ENCODE measurements at places on chromosomes 13 and 19.

DNA sequence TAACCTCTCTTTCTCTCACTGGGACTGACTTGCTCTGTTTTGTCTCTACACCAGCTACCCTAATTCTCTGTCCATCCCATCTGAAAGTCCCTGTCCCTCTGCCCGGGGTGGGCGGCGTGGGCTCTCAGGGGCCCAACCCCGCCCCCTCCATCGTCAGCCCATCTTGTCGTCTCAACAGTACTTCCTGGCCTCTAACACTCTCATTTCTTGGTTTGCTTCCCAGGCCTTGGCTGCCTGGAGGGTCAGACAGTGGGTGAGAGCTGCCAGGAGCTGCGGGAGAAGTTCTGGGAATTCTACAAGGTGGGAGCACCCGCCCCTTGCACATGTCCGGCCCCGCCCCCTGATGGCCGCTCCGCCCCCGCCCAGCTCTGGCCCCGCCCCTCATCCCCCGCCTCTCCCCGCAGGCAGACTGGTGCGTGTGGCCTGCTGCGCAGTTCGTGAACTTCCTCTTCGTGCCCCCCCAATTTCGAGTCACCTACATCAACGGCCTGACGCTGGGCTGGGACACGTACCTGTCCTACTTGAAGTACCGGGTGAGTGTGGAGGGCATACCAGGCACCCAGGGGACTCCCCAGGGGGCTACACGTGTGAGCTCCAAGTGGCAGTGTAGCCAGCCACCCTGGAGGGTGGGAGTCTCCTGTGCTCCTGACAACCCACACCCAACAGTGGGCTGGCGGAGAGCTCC, 1.7 kb downstream of the MPV17L2 start:
- DNase-seq, result no peak

- DNase-seq, result no peak
Observed at GRCh38 chr13:110808138-110808537, 94.6 kb downstream of the ING1 start.

- DNase-seq, result no peak
Observed at GRCh38 chr19:56348289-56348877, 33.7 kb upstream of the ZSCAN5A start.

DNA sequence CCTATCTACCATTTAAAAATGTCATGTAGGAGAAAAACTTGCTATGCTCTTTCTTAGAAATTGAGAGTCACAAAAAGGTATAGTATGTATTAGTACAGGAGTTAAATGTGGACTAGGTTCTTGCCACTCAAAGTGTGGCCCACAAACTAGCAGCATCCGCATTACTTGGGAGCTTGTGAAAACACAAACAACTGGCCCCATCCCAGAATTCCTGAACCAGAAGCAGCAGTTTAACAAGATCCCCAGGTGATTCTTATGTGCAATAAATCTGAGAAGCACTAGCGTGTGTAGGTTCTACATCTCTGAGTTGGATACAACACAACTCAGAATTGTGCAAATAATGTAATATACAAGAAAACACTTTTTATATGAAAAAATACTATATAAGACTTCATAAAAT, 325.9 kb downstream of the DCT start:
- no peak for DNase-seq

GRCh38 chr13:29125191-29125933, 305.2 kb downstream of the MTUS2 start:
- no peak for DNase-seq

DNA sequence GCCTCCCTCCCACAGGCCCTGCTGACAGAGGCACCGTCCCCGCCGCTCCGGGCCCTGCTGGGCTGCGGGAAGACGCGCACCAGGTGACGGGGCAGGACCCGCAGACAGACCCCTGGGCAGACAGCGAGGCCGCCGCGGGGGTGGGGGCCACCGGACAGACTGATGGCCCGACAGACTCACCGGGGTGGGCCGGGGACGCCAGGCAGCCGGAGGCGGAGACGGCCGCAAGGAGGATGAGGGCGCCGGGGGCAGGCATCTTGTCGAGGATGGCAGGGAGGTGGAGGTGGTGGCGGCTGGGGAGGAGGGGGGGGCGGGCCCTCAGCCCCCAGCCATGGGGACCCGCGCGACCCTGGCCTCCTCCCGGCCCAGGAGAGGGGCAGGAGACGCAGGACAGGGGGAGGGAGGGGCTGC, 309 bp downstream of the LMTK3 start:
- no peak for DNase-seq

GRCh38 chr19:52070496-52070895, 21.9 kb upstream of the ZNF432 start:
- no peak for DNase-seq

DNA sequence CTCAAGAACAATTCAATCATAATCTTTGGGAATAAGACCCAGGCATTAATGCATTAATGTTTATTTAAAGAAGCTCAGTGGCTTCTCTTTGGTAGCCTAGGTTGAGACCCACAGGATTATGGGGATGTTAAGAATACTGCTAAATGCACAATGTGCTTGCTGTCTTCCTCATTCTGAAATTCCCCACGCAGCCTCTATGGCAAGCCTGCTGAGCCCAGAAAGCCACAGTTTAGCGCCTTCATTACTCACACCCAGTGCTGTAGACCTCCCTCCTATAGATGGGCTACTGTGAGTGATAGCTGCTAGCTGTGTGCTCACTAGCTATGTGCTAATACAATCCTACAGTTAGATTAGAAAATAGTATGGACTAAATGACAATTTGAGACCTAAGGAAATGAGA, 90.6 kb downstream of the TNFSF13B start:
- no peak for DNase-seq

GRCh38 chr13:102817241-102817640, 18.3 kb downstream of the BIVM start:
- no peak for DNase-seq

- no peak for DNase-seq
Observed at GRCh38 chr13:87754097-87754496, 82.9 kb downstream of the SLITRK5 start.

GRCh38 chr19:18660051-18660910, 23.2 kb upstream of the CRTC1 start:
- DNase-seq, result no peak

DNA sequence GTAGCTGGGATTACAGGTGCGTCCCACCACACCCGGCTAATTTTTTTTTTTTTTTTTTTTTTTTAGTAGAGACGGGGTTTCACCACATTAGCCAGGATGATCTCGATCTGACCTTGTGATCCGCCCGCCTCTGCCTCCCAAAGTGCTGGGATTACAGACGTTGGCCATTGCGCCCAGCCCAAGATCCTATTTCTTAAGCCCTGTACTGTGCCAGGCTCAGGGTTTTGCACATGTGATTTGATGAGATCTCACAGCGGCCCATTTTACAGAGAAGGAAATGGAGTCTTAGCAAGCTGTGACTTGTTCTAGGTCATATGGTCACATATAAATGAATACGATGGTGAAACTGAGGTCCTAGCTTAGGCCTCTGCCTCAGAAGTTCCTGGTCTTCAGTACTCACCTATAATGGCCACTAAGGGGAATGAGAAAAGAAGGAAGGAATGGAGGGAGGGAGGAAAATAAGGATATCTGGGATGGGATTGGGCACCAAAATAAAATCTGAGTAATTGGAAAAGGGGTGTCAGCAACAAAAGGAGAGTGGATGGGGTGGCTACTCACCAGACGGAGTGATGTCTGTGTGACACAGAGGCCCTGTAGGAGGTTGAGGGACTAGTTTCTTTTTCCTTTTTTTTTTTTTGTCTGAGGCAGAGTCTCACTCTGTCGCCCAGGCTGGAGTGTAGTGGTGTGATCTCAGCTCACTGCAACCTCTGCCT, 1.3 kb downstream of the OSCAR start:
- no peak for DNase-seq

- DNase-seq, result no peak
Observed at GRCh38 chr13:82358284-82358683, 1524.0 kb downstream of the SLITRK1 start.

Data from hippocampal formation (tissue), 2 donors.